ENCODE measurements at places on chromosomes 4 and X.

GRCh38 chrX:9728261-9728660 is 37.4 kb downstream of the GPR143 start:
- DNase-seq: no peak

DNA sequence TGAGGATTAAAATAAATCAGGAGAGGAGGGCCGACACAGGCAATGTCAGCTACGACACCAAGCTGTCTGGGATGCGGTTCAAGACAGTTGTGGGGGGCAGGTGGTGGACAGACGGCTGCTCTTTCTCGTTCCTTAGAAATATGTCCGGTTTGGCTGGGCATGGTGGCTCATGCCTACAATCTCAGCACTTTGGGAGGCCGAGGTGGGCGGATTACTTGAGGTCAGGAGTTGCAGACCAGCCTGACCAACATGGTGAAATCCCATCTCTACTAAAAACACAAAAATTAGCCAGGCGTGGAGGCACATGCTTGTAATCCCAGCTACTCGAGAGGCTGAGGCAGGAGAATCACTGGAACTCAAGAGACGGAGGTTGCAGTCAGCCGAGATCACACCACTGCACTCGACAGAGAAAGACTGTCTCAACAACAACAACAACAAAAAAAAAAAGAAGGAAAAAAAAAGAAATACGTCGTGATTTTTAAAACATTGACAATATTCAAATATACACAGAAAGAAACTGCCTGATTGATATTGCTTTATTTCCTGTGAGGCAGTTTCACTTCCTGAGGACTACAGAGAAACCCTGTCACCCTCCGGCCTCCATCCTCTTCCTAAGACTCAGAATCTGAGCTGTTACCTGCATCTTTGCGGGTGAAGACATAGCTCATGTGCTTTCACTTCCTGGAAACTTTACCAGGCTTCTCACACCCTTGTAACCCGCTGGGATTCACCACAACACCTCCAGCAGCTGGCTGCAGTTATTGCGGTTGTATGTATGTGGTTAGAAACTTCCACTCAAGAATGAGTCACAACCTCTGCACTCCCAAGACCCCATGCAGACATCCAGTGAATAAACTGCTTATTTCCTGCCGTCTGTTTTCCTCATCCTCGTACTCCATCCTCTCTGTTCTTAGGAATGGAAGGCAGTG is 63.8 kb upstream of the STS start:
- DNase-seq: peak; percentile 48

DNA sequence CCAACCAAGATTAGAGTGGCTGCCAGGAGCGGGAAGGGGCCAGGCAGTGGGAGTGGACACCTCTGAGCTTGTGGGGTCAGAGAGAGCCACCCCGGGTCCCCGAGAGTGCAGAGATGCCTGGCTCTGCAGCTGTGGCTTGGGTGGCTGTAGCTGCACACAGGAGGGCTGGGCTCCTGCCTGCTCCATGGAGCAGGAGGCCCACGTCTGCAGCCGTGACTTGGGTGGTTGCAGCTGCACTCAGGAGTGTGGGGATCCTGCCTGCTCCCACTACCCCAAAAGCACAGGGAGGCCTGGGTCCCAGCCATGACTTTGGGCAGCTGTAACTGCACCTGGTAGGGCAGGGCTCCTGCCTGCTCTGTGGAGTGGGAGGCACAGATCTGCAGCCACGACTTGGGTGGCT is 28.7 kb upstream of the DIPK2B start:
- DNase-seq: no peak

- DNase-seq: no peak
Observed at GRCh38 chr4:168361365-168362024, 42.9 kb upstream of the DDX60 start.

DNA sequence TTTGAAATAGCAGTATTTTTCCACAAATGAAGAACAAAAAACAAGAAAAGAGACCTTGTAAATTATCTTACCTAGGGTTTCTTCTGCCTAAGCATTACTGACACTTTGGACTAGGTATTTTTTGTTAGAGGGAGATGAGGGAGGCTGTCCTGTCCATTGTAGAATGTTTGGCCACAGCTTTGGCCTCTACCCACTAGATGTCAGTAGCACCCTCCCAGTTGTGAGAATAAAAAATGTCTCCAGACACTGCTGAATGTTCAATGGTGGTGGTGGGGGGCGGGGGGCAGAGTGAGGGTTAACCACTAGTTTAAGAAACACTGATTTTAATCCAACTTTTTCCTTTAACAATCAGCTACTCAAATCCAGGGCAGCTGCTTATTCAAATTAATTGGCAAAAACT is 25.8 kb downstream of the OTUD4 start:
- no peak for DNase-seq

- DNase-seq: no peak
Observed at GRCh38 chr4:71460371-71460770, 121.6 kb downstream of the SLC4A4 start.

- no peak for DNase-seq
Observed at GRCh38 chr4:42281324-42282020, 115.8 kb upstream of the SHISA3 start.

DNA sequence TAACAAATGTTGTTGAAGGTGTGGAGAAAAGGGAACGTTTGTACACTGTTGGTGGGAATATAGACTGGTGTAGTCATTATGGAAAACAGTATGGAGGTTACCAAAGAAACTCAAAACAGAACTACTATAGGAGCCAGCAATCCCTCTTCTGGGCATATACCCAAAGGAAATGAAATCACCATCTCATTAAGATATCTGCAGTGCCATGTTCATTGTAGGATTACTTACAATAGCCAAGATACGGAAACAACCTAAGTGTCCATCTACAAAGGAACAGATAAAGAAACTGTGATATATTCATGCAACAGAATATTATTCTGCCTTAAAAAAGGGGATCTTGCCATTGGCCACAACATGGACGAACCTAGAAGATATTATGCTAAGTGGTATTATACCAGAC is 22.2 kb downstream of the APBB2 start:
- no peak for DNase-seq

GRCh38 chr4:181254771-181255170 is 988.4 kb upstream of the TENM3 start:
- no peak for DNase-seq

- no peak for DNase-seq
Observed at GRCh38 chr4:150094676-150095075, 16.4 kb downstream of the DCLK2 start.

DNA sequence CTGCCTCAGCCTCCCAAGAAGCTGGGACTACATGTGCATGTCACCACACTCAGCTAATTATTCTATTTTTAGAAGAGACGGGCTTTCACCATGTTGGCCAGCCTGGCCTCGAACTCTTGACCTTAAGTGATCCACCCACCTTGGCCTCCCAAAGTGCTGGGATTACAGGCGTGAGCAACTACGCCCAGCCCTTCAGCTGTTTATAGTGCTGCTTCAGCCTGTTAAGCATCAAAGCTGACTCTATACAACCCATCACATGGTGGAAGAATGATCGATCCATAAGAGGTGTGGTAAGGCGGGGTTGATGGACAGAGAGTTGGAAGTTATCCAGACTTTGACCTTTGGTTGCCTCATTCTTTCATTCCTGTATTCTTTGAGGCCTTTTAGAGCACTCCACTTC is 56.2 kb upstream of the RAPGEF2 start:
- DNase-seq: no peak

GRCh38 chr4:54658252-54659093 is 716 bp downstream of the KIT start:
- DNase-seq: no peak

GRCh38 chrX:64894454-64895038 is 81.7 kb downstream of the ZC4H2 start:
- DNase-seq: no peak

- DNase-seq: no peak
Observed at GRCh38 chr4:185004562-185005218, 13.6 kb upstream of the HELT start.

- DNase-seq: no peak
Observed at GRCh38 chr4:125433453-125433852, 118.7 kb downstream of the FAT4 start.

DNA sequence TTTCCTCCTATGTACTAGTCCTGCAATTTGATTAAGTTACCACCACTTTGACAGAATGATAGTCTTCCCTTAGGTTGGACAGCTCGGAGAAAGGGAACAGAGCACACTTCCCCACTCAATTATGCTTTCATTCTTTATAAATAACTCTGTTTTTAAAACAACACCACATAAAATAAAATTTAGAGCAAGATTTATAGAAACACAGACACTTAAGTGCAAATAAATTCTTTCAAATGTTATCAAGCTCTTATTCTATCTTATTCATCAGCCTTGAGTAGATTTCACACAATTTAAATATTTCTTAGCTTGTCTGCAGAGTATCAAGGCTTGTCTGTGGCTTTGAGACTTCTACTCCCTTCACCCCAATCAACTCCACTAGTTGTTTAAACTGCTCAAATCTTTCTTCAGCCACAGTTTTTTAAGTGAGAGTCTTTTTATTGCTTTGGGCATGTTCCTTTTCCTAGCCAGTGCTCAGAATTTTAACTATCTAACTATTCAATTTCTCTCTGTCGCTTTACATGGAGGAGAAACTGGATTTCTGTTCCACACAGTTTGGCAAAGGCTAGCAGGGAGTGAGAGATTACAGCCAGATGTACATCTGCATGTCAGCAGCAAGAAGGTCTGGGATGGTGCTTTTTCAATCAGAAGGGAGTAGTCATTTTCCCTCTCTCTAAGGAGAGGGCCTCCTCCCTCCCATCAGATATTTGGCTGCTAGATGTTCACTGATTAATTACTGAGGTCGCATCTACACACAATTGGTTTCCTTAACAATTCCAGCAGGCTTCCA is 53.1 kb upstream of the PLAC1 start:
- DNase-seq: no peak

GRCh38 chr4:135197641-135198040 is 996.1 kb upstream of the PABPC4L start:
- DNase-seq: no peak

- no peak for DNase-seq
Observed at GRCh38 chr4:5383191-5383980, 325.0 kb downstream of the EVC2 start.

DNA sequence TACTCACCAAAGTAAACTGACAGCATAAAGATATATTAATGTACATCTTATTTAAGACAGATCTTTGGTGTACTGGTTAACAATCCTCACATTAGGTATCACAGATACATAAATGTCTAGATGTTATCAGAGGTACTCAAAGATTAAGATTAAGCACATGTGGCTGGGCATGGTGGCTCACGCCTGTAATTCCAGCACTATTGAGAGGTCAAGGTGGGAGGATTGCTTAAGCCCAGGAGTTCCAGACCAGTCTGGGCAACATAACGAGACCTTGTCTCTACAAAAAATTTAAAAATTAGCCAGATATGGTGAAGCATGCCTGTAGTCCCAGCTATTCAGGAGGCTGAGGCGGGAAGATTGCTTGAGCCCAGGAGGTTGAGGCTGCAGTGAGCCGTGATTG is 145.7 kb upstream of the SH3RF1 start:
- no peak for DNase-seq

- DNase-seq: no peak
Observed at GRCh38 chr4:21387683-21388082, 560.9 kb downstream of the KCNIP4 start.

GRCh38 chrX:142977128-142977914 is 48.4 kb upstream of the SPANXN4 start:
- DNase-seq: no peak

DNA sequence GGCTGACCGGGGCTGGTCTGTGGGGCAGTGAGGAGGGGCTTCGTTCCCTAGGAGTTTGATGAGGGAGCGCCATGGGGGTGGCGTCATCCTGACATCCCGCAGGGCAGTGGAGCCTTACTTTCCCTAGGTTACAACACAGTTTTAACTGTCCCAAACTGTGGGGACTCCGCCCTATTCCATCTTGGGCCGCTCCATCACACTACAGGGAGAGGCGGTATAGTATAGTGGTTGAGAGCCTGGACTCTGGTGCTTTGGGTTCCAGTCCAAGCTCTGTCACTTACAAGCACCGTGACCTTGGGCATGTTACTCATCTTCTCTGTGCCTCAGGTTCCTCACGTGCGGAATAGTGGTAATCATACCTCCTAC is 44.2 kb downstream of the ZNF185 start:
- DNase-seq: no peak
